ENCODE measurements at places on chromosomes 2 and 18.

- no peak for DNase-seq
Observed at GRCh38 chr2:240601061-240601830, 14.7 kb downstream of the CAPN10 start.

- DNase-seq, result no peak
Observed at GRCh38 chr2:147425437-147426029, 419.3 kb upstream of the ACVR2A start.

DNA sequence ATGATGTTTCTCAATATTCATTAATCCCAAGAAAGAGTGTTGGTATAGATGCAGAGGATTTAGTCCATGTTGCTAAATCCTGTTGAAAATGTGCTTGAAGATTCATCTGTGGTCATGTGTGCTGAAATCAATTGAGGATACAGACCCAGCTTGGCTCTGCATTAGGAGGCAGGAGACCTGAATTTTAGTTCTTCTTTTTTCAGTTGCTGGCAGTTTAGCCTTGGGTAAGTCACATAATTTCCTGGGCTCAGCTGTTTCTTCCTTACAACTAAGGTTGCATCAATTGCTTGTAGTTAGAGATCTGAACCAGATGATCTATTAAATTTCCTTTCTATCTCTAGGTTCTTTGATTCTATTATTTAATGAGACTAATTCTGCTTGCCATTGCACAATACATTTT is 54.4 kb downstream of the SETBP1 start:
- no peak for DNase-seq

DNA sequence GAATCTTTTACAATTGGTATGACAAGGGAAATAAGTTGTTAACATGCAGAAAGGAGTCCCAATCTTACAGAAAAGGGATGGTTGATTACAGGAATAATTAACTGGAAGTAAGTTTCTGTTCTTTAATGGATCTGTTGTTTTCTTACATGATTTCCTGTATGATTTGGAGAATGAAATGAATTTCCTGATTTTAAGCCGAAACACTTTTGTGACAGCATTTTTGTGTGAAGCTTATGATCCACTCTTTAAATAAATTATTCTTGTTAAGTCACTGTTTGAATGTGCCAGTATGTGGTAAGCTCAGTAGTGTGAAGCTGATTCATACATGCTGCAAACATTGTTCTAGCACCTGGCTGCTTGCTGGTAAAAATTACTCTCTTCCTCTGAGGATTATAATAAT is 516.2 kb downstream of the DCDC2C start:
- no peak for DNase-seq

DNA sequence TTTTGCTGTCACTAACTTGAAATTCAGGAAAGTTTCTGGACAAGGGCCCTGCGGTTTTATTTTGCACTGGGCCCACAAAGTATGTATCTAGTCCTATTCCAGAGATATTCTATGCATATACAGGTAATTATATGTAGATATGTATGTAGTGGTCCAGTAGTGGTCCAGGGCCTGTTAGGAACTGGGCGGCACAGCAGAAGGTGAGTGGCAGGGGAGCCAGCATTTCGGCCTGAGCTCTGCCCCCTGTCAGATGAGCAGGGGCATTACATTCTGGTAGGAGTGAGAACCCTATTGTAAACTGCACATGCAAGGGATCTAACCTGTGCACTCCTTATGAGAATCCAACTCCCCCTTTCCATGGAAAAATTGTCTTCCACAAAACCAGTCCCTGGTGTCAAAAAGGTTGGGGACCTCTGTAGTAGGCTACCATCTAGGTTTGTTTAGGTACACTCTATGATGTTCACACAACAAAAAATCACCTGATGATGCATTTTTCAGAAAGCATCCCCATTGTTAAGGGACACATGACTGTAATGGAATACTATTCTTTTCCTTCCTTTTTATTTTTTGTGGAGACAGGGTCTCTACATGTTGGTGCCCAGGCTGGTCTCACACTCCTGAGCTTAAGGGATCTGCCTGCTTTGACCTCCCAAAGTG is 2.8 kb upstream of the PPP4R3B start:
- DNase-seq, result no peak

GRCh38 chr2:191544461-191545062 is 133.4 kb upstream of the NABP1 start:
- no peak for DNase-seq

GRCh38 chr2:234671716-234672115 is 174.8 kb upstream of the ARL4C start:
- DNase-seq, result no peak

All from fibroblast of skin of right quadriceps (primary cell).